ENCODE measurements at places on chromosomes 6 and 20.

GRCh38 chr6:165274611-165275010 lies 34.8 kb downstream of the C6orf118 start:
- DNase-seq, result no peak

DNA sequence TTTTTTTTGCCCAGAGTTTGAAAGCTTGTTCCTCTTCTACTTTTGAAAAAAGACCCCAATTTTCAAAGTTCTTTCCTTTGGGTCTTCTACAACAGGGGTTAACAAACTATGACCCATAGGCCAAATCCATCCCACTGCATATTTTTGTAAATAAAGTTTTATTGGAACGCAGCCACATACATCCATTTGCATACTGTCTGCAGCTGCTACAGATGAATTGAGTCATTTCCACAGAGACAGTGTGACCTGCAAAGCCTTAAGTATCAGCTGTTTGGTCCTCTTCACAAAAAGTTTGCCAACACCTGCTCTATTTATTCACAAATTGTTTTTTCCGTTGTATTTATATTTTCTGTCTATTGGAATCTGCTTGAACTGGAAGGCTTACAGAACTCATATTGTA lies 189.2 kb downstream of the TBC1D7 start:
- no peak for DNase-seq

DNA sequence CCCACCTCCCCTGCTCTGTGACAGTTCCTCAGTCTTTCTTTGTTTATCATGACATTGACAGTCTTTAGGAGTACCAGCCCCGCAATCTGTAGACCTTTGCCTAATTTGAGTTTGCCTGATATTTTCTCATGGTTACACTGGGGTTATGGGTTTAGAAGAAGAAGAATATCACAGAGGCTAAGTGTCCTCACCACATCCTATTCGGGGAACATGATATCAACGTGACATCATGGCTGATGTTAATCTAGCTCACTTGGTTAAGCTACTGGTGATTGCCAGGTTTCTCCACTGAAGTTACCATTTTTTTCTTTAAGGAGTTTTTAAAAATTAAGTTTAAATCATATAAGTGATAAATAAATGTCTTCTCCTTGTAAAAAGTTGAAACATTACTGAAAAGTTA lies 127.5 kb downstream of the CEP57L1 start:
- DNase-seq, result no peak

GRCh38 chr20:40698281-40698680 lies 9.2 kb upstream of the MAFB start:
- DNase-seq, result no peak

DNA sequence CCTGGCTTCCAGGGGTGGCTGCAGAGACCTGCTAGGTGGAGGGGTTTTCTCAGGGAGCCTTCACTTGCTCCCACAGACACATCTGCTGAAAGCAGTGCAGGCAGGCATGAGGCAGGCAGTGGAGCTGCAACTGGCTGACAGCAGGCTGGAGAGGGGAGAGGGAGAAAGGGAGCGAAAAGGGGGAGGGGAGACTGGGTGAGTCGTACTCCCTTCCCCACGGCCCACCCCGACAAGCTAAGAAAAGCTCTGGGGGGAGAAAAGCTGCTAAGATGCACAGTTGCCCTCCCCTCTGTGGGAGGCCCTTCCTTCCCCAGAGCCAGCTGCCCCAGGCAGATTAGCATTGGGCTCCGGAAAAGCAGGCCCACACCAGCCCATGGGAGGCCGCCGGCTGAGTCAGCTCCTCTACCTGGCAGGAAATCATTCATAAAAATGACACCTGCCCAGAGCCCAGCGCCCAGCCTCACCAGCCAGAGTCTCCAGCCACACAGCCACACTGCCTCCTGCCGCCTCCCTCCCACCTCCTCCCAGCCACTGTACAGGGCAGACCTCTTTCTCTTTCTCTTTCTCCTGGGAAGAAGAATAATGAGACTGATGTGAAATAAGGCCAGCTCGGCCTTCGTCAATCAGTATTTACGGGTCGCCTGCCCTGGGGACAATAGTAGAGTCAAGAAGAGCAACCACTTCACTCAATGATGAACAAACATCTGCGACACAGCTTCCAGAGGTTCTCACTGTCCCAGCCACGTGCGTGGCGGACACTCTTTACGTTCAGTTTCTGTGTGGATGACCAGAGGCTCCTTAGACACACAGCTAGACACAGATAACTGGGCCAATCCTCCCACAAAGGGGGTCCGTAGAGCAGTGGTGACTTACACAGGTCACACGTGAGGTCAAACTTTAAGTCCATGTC lies 7.7 kb upstream of the C20orf203 start:
- peak; percentile 66 for DNase-seq
